ENCODE measurements at places on chromosomes 2 and 18. TPM values are rescaled to one million over a fixed set of nuclear protein-coding genes. Genes with fewer than 3 reads are reported as not detected.

Gene CIAO1
- polyA plus RNA-seq: 74.8 TPM

DNA sequence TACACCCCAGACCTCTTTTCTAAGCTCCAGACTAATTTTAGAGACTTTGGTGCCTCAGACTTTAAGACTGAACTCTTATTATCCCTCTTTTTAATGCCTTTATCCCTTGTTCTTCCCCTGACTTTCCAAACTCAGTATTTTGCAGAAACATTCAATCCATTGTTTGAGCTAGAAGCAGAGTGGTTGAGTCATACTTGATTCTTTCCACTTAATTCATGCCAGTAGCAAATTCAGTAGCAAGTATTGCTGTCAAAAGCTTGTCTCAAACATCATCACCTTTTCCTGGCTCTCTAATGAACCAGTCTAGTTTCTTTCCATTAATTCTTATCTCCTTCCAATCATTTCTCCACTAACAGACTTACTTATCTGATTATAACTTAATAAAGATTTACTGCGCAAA, 699.7 kb upstream of the ZNF804A start:
- no peak for DNase-seq

Gene FAM237A
- not detected for polyA plus RNA-seq

Gene EFR3B
- polyA plus RNA-seq: not detected

GRCh38 chr2:233553366-233553765, 13.2 kb downstream of the USP40 start:
- DNase-seq: no peak

DNA sequence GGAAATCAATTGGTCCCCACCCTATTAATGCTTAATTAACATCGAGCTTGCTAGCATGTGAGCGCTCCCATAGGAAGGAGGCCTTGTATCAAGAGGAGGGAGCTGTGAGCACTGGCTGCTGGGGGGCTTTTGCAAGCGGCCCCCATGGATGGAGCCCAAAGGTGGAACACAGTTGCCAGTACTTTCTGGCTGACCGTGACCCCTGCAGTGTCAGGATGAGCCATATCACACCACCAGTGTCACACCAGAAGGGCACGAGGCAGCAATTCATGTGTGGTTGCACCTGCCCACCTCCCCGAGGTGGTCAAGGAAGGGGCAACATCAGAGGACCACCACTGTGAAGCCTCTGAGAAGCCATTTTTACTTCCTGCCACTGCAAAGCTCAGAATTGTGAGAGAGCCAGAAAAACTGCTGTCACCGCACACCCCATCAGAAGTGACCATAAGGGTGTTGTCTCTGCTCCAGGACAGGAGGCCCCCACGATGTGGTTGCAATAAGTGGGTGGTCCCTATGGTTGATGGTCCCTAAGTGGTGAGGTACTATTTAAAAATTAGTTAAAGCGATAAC, 99.8 kb upstream of the RAB6C start:
- DNase-seq: no peak

DNA sequence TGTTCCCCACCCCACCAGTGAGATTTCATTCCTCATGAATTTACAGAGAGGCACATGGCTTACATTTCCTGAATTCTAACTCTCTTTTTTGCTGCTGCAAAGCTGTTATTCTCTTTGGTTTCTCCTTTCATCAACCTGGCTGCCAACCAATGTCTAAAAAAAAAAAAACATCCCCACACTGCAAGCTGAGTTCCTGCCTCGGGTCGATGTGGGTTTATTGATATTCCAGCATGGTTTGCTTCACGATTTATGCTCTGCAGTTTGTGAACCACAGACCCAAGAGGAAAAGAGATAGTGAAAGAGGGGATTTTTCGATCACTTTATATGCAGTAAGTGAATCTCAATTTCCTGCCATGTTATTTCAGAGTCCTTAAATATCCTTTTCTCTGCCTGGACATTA, 363.6 kb downstream of the LPIN1 start:
- DNase-seq: no peak

GRCh38 chr2:105828558-105828957, 83.8 kb downstream of the NCK2 start:
- no peak for DNase-seq

Gene MYO3B
- polyA plus RNA-seq: not detected

Gene MAP3K19
- polyA plus RNA-seq: 0.46 TPM

DNA sequence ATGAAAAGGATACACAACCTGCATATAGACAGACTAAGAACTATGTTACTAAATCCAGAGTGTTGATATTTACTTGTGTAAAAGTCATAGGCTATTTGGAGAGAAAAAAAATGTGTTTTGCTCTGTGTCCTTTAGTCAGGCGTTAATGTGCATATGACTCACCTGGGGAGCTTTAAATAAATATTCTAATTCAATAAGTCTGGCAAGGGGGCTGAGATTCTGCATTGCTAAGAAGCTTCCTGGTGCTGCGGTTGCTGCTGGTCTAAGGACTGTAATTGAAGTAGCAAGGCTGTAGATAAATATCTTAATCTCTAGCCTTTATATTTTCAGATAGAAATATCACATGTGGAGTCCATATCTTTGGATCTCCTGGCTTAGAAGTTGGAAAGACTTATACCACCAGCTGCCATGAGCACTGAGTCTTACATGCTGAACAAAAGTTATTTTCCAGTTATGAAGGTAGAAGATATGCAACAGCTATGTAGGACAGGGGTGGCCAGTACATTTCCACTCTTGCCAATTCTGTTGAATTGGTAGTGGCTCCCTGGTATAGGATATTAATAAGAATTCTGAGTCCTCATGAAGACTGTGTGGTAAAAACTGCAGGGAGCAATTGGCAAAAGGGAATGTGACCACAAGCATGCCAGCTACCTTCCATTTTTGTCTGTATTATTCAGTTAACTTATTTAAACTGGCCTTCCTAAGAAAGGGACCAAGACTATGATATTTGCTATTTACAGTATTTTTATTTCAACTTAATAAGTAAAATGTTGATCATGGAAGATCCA, 4.8 kb downstream of the SPAG16 start:
- no peak for DNase-seq

Gene AMER3
- not detected for polyA plus RNA-seq

GRCh38 chr2:218317303-218317630, 25.0 kb upstream of the TMBIM1 start:
- DNase-seq: no peak

Measured in B cell (primary cell).